NB4 (cell line): ENCODE measurements at places on chromosomes 13 and 19.
A peak's percentile ranks its signal among the peaks of the same experiment; 100 is the strongest.

DNA sequence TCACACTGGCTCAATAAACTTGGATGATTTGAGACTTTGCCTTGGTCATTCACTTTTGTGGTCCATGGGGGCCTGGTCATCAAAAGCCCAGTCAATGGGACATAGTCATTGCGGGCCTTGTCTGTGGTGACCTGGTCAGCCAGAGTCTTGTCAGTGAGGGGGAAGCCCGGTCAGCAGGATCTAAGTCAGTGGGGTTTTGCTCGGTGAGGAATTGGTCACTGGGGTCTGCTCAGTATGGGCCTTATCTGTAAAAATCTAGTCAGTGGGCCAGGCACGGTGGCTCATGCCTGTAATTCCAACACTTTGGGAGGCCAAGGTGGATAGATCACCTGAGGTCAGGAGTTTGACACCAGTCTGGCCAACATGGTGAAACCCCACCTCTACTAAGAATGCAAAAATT lies 63.7 kb upstream of the TPM4 start:
- no peak for DNase-seq

DNA sequence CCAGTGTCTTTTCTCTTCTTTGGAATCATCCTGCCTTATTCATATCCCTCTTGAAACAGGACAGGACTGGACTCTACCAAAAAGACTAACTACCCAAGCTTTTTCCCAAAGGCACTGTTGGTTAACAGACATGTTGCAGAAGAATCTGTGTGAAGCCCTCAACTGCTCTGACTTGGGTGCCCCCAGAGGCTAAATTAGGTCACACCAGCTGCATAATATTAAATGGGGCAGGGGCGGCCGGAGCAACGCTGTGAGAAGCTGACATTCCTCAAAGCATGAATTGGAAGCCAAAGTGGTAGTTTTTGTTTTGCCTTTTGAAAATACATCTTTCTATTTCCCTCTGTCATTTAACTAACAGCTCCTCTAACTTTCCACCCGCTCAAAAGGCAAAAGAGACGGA lies 185.9 kb downstream of the LHFPL6 start:
- peak; percentile 23 for DNase-seq

DNA sequence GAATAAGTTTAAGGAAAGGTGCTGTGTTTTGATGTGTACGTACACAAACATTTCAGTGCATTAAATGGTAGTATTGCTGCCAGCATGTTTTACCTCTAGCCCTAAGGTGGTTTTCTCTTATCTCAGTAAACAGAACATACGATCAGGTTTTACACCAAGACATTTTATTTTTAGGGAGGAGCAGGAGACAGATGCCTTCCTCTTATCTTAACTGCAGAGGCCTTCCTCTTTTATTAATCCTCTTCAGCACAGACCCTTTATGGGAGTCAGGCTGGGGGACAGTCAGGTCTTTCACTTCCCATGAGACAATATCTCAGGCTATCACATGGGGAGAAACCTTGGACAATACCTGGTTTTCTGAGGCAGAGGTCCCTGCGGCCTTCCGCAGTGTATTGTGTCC lies 14.9 kb upstream of the ZNF611 start:
- DNase-seq: no peak

DNA sequence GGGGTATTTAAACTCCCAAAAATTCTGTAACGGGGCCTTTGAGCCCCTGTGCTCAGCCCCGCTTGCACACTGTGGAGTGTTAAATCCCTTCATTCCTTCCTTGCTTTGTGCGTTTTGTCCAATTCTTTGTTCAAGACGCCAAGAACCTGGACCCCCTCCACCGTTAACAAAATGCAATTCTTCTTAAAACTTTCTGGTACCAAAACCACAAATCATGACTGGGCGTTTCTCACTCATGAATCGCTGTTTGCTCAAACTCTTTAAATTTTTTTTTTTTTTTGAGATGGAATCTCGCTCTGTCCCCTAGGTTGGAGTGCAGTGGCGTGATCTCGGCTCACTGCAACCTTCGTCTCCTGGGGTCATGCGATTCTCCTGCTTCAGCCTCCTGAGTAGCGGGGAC lies 881 bp downstream of the ZNF20 start:
- no peak for DNase-seq

DNA sequence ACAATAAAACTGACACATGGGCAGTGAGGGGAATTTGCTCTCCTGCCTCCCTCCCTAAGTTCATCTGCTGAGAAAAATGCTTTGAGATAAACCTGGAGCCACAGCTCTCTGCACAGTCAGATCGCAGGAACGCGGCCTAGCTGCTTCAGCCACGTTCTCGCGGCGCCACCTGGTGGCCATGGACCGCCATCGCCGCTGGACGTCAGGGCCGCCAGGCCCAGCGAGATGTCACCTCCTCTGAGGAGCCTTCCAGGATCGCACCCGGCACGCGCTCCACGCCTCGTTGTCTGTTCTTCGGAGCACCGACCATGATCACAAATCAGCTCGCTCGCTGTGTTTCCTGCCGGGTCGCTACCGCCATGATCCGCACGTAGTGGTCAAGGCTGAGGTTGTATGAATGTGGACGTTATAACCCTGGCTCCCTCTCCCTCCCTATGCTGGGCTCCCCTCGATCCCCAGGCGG lies 20.6 kb upstream of the USP29 start:
- peak; percentile 57 for DNase-seq

GRCh38 chr19:7078008-7078407 lies 8.5 kb downstream of the ZNF557 start:
- DNase-seq: peak; percentile 9

GRCh38 chr19:58182577-58182988 lies 278 bp upstream of the ZNF274 start:
- peak; percentile 89 for DNase-seq

DNA sequence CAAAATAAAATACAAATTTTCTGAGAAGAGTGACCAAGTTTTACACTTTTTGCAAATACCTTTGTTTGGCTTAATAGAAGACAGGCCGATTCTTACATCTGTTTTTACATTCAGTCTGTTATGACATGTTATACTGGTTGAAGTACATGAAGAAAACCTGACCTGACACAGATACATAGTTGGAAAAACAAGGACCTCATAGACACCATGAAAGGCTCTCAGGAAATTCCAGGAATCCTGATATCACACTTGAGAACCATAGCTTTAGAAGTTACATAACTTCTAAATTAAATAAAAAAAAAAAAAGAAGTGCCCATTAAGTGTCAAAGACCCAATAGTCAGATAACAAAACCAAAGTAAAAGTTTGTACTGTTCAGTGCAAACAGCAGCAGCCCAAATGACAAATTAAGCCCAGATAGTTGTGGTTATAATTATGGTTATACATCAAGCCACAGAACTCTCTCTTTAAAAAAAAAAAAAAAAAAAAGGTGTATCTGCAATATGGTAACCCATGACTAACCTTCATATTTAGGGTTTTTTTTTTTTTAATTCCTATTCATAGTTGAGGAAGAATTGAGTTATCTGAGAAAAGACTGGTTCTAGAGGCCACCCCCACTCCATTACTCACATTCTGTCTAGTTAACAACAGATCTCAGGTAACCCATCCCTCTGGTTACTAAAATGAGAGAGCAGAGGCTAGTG lies 19.8 kb downstream of the RBM26 start:
- DNase-seq: no peak

GRCh38 chr19:10782795-10783194 lies 53.2 kb downstream of the TMED1 start:
- DNase-seq: no peak

DNA sequence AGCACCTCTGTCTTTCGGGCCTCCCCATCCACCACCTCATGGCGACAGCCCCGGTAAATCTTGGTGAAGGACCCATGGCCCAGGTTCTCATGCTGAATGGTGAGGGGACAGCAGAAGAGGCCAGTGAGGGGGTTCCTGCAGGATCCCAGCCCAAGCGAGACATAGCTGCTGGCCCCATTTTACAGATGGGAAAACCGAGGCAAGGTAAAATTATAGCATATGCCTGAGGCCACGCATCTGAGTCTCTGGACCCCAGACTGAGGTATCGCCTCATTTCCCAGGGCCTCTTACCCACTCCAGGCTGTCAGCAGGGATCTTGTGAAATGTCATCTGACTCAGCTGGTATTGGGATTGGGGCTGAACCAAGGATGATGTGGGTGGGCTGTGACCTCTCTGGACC lies 9.8 kb downstream of the JAK3 start:
- DNase-seq: no peak

GRCh38 chr13:23716401-23716800 lies 146.2 kb downstream of the TNFRSF19 start:
- no peak for DNase-seq

DNA sequence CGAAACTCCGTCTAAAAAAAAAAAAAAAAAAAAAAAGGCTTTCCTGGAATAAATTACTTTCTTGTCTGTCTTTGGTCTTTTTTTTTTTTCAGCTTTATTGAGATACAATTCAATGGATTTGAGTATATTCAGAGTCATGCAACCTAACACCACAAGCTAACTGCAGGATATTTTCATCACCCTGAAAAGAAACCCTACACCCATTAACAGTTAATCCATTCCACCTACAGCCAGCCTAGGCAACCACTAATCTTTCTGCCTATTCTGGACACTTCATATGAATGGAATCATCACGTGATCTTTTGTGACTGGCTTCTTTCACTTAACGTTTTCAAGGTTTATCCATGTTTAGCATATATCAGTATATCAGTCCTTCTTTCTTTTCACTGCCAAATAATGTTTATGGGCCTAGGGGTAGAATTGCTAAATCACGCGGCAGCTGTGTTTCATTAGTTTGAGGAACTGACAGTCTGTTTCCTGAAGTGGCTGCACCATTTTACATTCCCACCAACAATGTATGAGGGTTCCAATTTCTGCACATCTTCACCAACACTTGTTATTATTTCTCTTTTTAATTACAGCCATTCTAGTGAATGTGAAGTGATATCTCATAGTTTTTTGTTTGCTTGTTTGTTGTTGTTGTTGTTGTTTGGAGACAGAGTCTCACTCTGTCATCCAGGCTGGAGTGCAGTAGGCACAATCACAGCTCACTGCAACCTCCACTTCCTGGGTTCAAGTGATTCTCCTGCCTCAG lies 19.9 kb downstream of the LRFN3 start:
- DNase-seq: no peak

DNA sequence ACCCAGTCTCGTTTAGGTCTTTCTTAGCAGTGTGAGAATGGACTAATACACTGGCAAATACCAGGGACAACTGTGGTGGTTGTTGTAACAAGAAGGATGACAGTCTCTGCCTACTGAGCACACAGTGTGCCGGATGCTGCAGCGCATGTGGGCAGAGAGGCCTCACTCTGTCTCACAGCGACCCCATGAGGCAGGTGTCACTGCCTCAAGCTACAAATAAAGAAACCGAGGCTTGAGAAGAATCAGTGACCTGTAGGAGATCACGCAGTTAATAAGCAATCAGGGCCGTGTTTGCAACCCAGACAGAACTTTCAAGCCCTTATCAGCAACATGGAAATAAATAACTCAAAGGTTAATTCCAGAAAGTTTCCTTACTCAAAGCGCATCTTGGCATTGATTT lies 40.5 kb upstream of the GAS6 start:
- peak; percentile 53 for DNase-seq

DNA sequence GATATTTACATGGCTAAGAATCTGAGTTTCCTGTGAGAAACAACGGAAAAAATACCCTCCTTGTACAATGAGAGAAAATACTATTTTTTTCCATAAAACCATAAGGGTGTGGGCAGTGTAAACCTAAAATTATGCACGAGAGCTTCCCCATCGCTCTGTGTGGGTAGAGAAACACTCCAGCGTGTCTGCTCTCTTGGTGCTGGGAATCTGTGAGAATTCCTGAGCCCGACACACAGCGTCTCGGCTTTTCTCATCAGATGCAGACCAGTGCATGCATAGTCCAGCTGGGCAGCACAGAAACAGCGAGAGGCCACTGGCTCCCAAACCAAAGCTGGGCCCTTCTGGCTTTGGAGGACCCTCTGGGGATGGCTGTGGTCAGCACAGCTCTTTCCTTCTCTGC lies 12.0 kb downstream of the PLPP2 start:
- DNase-seq: no peak

GRCh38 chr19:41879670-41880328 lies 2.7 kb downstream of the CD79A start:
- DNase-seq: no peak

GRCh38 chr13:102902789-102903347 lies 57.0 kb downstream of the ERCC5 start:
- no peak for DNase-seq

DNA sequence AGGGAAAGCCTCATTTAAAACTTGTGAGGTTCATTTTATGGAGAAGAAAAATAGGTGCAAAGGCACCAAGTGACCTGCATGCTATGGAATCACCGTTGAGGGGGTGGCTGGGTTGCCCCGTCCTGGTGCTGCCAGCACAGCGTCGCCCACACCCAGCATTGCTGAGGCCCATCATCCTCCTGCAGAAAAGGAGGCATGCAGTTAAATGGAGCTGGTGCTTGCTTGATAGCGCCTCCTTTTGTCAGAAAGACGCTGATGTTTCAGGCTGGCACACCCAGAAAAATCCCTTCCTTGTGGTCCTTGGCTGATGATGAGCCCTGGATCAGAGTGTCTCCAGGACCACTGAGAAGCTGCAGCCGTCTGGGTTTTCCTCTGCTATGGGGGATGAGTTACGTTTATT lies 36.9 kb downstream of the DHRS12 start:
- DNase-seq: peak; percentile 46

DNA sequence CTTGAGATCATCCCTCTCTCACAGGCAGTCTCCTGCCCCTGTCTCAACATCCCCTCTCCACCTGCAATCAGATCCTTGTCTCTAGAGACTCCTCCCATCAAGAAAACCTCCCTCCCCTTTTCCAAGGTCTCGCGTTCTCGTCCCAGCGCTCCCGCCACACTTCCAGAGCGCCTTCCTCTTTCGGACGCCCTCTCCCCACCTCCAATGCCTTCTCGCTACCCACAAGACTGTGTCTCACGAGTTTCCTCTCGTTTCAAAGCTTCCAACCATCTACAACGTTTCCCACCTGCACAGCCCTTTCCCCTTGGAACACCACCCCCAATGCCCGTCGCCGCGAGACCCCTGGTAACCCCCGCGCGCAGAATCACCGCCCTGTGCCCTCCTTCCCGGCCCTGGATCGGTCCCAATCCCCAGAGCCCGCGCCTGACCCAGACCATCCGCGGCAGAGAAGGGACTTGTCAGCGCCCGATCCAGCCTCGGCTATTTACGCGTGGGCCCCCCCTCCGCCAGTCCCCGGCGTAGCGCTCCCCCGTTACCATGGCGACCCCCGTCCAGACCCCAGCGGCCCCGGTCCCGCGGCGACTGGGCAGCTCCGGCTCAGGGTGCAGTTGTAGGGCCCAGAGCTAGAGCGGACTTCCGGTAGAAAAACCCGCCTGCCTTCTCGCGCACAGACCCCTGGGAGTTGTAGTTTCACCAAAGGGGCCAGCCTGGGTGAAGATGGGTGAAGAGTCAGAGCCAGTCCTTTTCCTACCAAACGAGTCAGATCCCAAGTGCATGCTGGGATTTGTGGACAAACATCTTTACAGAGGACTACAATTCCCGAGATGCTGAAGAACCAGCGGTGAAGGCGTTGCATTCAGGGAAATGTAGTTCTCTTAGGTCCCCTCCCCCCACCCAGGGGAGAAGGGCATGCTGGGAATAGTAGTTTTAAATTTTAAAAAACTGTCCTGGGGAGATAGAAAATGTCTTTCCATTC lies at the start of gene AP2S1:
AP2S1 (minus strand) TSS at position 619 of the 976 bp plus-strand sequence; CDS start at position 539, 80 bp downstream.
- DNase-seq: peak; percentile 100

DNA sequence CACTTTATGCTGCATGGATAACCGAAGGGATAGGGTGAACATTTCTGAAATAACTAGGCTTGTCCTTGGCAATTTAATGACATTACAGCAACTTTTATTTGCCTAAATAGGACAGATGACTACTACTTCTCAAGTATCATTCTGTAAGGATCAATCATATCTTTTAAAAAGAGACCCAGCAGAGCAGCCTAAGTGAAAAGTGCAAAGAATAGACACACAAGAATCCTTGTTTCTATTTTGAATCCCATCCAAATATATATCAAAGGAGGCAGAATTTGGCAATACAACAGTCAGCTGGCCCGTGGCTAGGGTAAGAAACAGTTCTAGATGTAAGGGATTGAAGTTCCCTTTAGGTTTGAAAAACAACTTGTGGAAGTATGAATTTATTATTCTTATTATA lies 6.9 kb downstream of the THSD1 start:
- no peak for DNase-seq
